ENCODE measurements at places on chromosomes 13 and 19.

GRCh38 chr13:103102482-103102881 lies 36.3 kb upstream of the SLC10A2 start:
- no peak for DNase-seq

DNA sequence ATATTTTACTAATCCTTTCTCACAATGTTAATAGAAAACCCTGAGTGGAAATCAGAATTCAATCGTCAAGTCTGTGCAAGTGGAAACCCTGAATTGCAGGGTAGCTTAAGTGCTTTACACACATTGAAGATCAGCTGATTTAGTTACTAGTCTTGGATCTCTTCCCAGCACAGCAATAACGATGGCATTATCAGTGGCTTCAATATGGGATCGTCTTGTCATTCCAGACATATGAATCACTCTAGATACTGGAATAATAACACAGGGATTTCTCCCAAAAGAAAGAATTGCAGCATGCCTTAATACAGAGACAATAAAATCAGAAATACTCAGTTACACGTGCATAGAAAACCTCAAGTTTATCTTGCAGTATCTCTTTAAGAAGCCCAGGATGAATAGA lies 12.6 kb upstream of the METTL21C start:
- no peak for DNase-seq

DNA sequence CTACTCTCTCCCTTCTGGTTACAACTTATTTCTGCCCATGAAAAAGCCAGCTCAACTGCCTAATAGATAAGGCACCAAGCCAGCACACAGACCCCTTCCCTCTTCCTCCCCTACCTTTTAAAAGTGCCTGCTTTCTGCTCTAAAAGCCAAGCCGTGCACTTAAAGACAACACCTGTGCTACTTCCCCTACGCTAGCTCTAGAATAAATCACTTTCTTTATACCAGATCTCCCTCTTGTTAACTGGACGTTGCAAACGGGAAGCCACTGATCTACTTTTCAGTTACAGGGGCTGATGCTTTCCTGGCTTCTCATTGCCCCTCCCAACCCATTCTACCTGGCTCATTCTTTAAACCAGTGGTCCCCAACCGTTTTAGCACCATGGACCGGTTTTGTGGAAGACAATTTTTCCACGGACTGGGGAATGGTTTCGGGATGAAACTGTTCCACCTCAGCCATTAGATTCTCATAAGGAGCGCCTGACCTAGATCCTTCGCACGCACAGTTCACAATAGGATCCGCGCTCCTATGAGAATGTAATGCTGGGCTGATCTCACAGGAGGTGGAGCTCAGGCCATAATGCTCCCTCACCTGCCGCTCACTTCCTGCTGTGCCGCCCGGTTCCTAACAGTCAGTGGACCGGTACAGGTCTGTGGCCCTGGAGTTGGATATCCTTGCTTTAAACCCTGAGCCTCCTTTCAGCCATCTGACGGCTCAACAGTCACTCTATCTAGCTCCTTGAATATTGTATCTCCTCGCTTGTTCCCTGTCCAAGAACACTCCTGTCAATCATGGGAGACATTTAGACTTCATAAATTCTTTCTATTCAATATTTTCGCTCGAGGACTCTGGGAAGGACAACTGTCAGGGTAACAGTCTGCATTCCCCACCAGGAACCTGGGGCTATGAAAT lies 841 bp upstream of the ZNF223 start:
- no peak for DNase-seq

- no peak for DNase-seq
Measured at GRCh38 chr19:28988066-28988465, 224.9 kb downstream of the UQCRFS1 start.

GRCh38 chr19:14761607-14762006 lies 16.8 kb downstream of the ADGRE2 start:
- DNase-seq: no peak

DNA sequence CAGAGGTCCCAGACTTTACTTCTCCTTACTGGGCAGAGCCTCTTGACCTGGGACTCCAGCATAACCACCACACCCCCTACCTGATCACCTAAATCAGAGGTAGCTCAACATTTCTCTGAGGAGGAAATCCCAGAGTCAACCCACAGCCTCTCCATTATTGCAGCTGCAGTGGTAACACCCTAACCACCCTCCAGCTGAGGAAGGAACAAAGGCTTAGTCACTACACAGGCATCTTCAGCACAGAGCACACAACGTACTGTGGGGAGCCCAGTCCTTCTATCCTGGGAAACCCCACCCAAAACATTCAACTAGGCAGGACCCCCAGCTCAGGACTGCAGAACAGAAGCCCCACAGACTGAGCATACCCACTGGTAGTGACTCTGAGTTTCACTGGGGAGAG lies 824.7 kb upstream of the SLITRK5 start:
- no peak for DNase-seq

DNA sequence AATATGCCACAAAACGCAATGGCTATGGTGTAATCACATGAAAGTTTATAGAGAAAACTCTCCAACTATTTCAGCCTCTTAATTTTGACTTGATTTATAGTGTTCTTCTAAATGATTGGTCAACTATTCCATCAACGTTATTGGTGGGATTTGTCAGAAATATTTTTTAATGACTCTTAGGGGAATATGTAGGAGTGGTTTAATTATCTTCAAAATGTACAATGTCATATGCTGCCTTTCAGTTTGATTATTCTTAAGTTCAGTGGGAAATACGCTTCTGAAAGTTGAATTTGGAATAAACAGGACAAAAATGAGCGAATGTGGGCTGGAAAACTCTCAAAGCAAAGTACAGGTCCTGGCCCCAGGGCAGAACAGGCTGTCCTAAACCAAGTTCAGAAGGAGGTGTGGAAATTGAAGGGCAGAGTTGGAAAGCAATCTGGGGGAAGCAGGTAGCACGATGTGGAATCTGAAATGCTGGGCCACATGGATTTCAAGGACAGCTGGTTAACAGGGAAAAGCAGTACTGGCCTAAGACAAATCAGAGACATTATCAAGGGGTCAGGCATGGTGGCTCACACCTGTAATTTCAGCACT lies 60.8 kb upstream of the MYCBP2 start:
- no peak for DNase-seq

GRCh38 chr13:98664510-98664909 lies 87.6 kb upstream of the STK24 start:
- DNase-seq: no peak

DNA sequence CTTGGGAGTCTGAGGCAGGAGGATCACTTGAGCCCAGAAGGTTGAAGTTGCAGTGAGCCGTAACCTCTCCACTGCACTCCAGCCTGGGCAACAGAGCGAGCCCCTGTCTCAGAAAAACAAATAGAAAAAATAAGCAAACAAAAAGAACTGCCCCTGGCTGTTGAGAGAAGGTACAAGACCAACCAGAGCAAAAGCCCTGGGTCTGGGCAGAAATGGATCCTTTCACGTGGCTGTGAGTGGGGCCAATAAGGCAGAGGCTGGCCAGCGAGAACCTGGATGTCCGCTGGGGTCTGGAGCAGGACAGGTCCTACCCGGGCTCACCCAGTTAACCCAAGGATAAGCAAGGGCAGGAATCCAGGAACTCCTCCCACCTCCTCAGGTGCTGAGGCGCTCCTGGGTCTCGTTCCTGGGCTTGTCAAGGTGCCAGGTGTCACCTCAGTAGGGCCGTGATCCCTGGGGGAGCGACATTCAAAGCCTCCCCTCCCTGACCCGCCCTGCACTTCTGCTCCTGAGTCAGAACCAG lies 4.7 kb upstream of the SLC5A5 start:
- no peak for DNase-seq

DNA sequence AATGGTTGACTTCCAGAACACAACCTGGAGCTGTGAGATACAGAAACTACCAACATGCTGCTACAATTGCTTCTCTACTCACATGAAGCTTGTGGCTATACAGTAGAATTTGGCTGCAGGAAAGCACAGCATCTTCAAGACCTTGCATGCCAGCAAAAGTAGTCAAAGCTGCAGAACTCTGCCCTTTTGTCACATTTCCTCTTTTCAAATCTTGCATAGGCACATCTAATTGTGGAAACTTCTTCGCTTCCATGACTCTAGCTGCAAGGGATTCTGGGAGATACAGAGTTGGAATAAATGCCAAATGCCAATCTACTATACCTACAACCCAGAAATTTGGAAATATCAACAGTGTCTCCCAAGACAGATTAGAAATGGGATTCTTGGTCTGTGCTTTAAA lies 462.2 kb downstream of the FOXO1 start:
- DNase-seq: no peak

DNA sequence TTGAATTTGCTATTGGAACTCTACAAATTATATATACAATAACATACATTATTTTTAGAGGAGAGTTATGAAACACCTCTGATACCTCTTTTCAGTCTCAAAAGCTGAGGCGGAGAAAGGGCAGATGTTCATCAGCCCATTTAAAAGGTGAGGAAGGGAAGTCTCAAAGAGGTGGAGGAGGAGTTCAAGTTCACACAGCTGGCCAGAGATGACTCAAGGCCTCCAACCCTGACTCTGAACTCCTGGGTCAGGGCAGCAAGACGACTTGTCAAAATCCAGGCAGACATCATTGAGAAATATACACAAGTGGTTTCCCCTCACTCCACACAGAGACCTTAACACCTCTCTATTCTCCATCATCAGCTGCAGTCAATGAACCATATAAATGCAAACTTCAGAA lies 2.1 kb downstream of the SIAH3 start:
- DNase-seq: no peak

- no peak for DNase-seq
Measured at GRCh38 chr13:51045451-51045850, 65.6 kb downstream of the C13orf42 start.

DNA sequence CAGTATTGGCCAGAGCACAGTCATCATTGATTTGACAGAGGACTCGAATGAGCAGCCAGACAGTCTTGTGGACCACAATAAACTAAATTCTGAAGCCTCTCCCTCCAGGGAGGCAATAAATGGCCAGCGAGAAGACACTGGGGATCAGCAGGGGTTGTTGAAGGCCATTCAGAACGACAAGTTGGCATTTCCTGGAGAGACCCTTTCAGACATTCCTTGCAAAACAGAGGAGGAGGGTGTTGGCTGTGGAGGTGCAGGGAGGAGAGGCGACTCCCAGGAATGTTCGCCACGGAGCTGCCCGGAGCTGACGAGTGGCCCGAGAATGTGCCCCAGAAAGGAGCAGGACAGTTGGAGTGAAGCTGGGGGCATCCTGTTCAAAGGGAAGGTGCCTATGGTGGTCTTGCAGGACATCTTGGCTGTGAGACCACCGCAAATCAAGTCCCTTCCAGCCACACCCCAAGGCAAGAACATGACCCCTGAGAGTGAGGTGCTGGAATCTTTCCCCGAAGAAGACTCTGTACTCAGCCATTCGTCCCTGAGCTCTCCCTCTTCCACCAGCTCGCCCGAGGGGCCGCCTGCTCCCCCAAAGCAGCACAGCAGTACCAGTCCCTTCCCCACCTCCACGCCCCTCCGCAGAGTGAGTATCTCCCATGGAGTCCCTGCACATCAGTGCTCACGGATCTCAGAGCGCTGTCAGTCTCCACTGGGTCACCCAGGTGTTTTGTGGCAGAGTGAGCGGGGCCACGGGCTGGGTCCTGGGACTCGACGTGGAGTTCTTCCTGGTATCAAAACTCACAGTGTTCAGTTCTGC lies 6.9 kb downstream of the CHAF1A start:
- DNase-seq: no peak

GRCh38 chr13:29901710-29902631 lies 51.6 kb upstream of the UBL3 start:
- peak; percentile 19 for DNase-seq

GRCh38 chr13:34914416-34914815 lies 27.7 kb upstream of the NBEA start:
- DNase-seq: no peak

GRCh38 chr13:34161931-34162543 lies 344.1 kb downstream of the RFC3 start:
- DNase-seq: no peak

DNA sequence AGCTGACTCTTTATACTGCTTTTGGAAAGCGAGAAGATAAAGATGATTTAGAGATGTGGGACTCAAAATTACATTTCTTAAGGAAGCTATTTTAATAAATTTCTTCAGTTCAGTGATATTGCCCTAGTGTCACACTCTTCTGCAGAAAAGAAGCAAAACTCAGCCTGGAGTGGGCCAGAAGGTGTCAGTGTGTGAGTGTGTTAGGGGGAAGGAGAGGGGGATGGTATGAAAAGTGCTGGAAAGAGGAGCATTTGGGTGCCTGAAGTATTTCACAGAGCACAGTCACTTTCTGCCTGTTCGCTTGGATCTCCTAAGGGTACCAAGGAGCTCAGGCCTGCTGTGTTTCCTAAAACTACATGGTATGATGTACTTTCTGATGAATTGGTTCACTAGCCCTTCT lies 84.5 kb upstream of the FRY start:
- DNase-seq: no peak

GRCh38 chr19:7115721-7116120 lies 46.2 kb downstream of the ZNF557 start:
- DNase-seq: no peak

DNA sequence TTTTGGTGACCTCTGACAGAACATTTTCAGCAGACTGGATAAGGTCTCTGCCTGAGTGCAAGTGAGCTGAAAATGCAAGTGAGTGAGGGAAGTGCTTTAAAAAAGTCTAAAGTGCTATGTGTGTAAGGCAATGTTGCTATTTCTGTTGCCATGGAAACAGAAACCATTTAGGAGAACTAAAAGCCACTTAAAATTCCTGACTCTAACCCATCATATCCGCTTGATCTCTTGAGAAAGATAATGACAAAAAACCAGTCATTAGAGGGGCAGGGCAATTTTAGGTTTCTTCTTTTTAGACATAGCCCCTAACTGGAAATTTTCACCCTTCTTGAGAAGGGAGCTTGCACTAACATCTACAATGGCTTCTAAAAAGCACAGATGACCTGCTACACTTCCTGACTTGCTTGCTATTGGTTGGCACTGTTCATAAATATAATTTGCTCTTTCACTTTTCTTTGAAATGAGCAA lies at the start of gene CYSLTR2:
CYSLTR2 (plus strand) TSS at position 458 of the 468 bp plus-strand sequence. CDS start 52,889 bp downstream, outside the sequence.
- DNase-seq: no peak

DNA sequence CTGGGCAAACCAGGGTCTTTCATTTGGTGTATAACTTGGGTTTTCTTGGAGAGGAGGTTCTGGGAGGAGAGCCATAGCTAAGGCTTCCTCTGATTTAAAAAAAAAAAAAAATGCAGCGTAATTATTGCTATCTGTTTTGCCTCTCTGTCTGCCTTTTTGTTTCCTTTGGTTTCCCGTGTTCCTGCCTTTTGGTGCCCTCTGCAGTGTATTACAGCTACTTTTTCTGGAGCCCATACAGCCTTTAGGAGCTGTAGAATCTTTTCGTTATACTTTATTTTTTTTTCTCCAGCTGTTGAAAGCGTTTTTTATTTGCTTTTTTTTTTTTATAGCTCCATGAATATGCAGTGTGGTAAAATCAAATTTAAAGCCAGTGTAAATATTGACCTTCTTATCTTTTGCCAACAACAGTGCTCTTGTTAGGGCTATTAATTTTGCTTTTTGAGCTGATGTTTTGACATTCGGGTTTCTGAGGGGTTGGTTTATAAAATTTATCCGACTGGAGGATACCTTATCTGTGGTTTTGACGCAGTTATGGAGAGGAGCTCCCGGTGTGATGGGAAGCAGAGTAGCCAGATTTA lies 38.1 kb downstream of the ZNF493 start:
- DNase-seq: no peak

DNA sequence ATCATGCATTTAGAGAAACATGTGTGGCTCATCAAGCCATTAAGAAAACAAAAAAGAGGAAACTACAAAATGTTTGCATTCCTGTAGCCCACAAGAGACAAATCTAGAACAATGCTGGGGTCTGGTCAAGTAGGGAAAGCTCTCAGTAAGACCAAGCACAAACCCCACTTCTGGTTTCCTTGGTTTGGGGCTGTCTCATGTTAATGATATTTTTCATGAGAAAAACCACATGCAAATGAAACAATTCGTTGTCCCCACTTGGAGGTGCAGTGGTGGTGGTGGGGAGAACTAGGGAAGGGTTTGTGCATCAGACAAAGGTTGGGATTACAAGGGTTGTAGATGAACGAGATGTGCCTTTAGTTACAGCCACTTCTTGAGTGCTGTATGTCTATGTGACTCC lies 7.0 kb upstream of the RB1 start:
- no peak for DNase-seq
